ENCODE measurements at places on chromosomes 1 and 21. TPM values are rescaled to one million over a fixed set of nuclear protein-coding genes. Genes with fewer than 3 reads are reported as not detected.

PGBD5 gene
- 0.28 TPM for total RNA-seq

PRAMEF6 gene
- total RNA-seq: not detected

PRKAA2 gene
- 1.4 TPM for total RNA-seq

LCE2B gene
- total RNA-seq: not detected

ACTN2 gene
- under 0.01 TPM for total RNA-seq

CA6 gene
- not detected for total RNA-seq

DEGS1 gene
- 123 TPM for total RNA-seq

FAM151A gene
- total RNA-seq: not detected

SPRR2E gene
- total RNA-seq: not detected

BSND gene
- total RNA-seq: not detected

ID3 gene
- total RNA-seq: 171 TPM
